ENCODE measurements at places on chromosomes 7 and 10.

- no peak for DNase-seq
Observed at GRCh38 chr7:78033410-78033809, 234.8 kb downstream of the PHTF2 start.

GRCh38 chr7:72213769-72214168 lies 198.4 kb downstream of the CALN1 start:
- no peak for DNase-seq

- no peak for DNase-seq
Observed at GRCh38 chr10:119421891-119422681, 120.4 kb downstream of the RGS10 start.

DNA sequence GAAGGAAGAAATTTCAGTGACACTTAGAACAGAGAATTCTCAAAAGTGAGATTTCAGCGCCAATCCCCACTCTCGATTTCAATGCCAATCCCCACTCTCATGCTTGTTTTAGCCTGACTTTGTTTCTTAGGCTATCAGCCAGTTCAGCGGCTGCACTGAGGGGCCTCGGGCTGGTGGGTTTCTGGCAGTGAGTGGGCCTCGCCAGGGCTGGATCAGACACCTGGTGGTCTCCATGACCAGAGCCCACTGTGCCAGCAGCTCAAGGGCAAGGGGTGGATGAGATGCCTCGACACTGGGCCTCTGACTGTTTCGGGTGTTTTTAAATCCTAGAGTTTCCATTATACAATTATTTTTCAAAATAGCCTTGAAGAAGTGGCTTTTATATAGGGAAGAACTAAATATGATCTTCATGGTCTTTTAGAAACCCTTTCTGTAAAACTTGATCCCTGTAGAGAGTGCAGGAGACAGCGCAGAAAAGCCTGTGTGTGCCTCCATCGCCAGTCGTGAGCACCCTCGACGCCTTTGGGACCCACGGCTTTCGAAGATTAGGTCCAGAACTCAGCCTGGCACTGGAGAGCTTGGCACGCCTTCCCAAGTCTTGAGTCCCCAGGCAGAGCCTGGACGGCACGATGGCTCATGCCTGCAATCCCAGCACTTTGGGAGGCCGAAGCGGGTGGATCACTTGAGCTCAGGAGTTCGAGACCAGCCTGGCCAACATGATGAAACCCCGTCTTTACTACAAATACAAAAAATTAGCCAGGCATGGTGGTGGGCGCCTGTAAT lies 76.2 kb downstream of the INPP5A start:
- DNase-seq, result no peak

DNA sequence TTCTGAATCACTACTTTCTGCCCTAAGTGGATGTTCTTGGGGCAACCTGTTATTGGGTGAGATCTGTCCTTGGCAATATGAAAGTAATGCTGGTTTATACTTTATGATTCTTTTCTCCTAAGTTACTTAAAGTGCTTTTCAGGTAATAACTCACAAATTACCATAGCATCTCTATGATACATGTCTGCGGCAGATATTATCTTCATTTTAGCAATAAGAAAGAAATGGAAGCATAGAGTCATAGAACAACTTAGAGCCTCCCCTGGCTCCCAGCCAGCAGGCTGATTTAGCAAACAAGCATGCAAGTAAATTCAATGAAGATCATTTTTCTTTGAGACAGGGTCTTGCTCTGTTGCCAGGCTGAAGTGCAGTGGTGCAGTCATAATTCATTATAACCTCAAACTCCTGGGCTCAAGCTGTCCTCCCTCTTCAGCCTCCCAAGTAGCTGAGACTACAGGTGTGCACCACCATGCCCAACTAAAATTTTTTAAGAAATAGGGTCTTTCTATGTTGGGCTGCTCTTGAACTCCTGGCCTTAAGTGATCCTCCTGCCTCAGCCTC lies 38.1 kb upstream of the GRM8 start:
- no peak for DNase-seq
